ENCODE measurements at places on chromosomes 16 and 17. TPM values are rescaled to one million over a fixed set of nuclear protein-coding genes. Genes with fewer than 3 reads are reported as not detected.

- DNase-seq: no peak
Observed at GRCh38 chr17:78242024-78242742, 10.8 kb downstream of the TMEM235 start.

DNA sequence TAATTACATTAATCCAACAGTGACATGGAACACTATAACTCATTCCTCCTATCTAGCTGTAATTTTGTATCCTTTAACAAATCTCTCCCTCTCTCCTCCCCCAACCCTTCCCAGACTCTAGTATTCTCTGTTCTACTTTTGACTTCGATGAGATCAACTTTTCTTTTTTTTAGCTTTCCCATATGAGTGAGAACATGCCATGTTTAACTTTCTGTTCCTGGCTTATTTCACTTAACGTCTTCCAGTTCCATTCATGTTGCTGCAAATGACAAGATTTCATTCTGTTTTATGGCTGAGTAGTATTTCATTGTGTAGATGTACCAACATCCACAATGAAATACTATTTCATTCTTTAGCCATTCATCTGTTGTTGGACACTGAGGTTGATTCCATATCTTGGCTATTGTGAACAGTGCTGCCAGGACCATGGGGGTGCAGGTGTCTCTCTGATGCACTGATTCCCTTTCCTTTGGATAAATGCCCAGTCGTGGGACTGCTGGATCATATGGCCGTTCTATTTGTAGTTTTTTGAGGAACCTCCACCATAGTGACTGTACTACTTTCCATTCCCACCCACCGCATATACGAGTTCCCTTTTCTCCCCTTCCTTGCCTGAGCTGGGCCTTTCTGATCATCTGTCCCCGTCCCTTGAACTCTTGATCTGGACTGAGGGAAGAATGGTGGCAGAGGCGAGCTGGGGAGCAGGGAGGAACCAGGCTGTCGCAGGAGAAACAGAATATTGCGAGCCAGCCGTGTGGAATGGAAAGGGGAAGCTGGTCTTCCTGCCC lies 7.7 kb upstream of the CEP295NL start:
- no peak for DNase-seq

DNA sequence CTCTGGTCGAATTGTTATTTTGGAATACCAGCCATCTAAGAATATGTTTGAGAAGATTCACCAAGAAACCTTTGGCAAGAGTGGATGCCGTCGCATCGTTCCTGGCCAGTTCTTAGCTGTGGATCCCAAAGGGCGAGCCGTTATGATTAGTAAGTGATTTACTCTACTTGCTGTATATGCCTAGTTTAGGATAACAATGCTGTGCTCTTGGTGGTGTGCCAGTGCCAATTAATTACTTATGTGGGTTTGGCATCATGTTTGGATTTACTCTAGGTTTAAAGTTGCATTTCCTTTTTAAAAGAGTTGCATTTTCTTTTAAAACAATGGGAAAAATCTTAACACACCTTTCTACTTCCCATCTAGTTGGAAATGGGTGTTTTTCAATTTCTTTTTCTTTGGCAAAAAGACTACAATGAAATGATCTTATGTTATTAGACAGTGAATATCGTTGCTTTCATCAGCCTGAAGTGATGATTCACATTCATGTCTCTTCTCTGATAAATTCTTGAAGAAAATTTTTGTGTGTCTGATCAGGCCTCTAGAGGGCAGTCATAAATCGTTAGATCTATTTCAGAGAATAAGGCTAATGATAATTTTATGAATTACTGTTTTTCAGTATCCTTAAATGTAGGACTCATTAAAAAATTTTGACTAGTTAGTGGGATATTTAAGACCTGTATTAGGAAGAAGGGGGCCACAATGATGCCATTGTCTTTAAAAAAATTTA lies 5.6 kb downstream of the SF3B3 start:
- no peak for DNase-seq

- no peak for DNase-seq
Observed at GRCh38 chr17:49512296-49513043, 17.4 kb downstream of the NGFR start.

- DNase-seq: no peak
Observed at GRCh38 chr17:69111794-69112193, 29.9 kb downstream of the ABCA6 start.

DNA sequence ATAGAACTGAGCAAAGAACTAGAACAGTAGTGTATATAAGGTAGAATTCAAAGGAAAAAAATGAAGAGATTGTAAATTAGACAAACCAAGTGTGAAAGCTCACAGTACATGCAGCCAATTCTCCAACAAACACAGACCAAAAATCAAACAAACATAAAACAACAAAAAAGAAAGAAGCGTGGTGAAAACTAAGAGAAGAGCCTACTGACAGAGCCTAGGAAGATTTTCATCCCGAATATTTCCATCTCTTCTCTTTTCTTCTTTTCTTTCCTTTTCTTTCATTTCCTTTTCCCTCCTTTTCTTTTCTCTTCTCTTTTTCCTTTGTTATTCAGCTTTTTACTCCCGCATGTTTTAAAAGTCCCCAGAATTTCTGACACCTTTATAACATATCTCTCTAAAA lies 1103.6 kb downstream of the CDH8 start:
- DNase-seq: no peak

- DNase-seq: no peak
Observed at GRCh38 chr17:68255151-68255550, 7.3 kb downstream of the AMZ2 start.

- no peak for DNase-seq
Observed at GRCh38 chr16:25950586-25951281, 259.0 kb downstream of the HS3ST4 start.

- DNase-seq: no peak
Observed at GRCh38 chr16:67807148-67807682, 526 bp downstream of the TSNAXIP1 start.

DNA sequence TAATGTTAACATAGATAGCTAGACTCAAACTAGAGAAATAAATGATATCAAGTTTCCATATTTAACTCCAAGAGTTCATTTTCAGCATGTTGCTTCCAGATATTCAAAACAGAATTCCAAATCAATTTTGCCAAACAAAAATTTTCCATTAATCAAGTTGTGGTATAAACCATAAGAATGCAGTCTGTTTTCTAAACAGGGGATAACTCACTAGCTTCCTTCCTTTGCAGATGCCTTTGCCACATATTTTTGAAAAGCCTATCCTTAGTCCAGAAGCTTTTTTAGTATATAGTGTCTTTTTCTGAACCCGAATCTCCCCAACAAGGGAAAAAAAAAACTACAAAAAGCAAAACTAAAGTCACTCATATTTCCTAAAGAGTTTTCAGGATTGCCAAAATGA lies 61.5 kb downstream of the HELZ start:
- DNase-seq: no peak

- DNase-seq: no peak
Observed at GRCh38 chr16:53503991-53504663, 1.1 kb upstream of the AKTIP start.

DNA sequence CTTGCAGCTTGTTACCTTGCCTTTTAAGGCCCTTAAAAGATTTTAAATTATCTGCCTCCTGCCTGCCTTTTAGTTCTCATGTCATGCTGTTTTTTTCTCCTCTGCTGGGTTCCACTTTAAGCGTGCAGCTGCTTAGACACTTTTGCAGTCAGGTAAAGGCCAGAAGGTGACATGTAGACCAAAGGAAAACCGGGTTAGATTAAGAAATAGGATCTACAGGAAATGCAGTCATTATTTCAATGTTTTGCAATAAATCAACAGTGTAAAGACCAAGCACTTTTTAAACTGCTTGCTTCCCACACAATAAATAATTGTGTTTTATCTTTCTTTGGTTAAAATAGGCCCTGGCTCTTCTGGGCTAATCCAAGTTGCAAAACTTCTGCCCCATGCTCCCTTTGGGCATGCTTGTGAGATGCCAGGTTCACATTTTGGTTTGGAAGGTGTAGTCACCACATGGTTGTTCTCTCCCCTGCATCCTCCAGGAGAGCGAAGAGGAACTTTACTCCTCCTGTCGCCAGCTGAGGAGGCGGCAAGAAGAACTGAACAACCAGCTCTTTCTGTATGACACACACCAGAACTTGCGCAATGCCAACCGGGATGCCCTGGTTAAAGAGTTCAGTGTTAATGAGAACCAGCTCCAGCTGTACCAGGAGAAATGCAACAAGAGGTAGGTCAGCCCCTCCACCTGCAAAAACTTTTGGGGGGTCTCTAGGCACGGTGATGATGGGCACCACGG lies 54.9 kb downstream of the SDR42E1 start:
- DNase-seq: no peak

DNA sequence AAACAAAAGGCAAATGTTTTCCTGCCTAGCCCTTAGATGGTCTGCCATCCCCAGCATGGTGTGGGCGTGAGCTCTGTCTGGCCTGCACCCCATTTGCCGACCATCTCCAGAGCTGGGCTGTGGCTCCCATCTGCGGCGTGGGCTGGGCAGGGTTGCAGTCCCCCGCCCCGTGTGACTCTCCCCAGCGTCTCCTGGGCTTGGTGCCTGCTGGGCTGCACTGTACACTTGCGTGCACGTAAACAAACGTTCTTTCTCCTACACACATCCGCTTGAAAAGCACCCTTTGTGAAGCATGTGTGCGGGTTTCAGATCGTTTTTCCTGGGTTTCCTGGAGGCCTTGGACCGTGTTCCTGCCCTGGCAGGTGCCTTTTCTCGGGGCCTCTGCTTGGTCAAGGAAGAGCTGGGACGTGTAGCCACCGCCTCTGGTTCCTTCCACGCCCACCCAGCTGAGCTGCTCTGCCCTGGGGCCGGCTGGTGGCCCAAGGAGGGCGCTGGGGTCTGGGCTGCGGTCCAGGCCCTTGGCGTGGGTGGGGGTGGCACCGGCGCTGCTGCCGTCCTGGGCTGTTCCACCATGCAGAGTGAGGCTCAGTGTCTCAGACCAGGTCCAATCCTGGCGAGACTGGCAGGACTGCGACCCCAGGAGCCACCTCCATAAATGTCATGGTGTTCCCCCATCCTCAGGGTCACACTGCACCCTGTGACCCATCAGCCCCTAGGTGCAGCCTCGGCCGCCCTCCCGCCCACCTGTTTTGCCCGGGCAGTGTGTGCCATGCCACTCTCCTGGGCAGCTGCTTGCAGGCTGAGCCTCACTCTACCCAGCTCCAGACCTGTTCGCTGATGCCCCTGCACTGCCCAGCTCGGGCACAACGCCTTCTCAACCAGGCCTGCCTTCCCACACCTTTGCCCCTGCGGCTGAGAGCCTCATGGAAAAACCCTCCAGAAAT lies 9.9 kb upstream of the BAIAP3 start:
- DNase-seq: no peak

DNA sequence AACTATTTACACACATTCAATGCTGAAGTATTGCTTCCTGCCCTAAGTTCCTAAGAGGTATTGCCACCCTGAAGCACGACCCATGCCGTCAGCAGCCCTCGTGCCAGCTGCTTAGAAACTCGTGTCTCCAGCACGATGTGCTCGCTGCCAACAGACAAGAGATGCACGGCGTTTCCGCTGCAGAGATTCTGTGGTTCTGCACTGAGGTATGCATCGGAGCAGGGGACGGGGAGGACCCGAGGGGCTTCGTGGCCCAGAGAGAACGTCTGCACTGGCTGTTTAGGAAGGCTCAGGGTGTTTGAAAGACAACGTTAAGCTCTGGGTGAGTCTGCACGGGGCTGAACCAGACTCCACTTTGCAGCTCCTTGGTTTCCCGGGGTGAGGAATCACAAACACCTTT lies 82.7 kb upstream of the CREBBP start:
- no peak for DNase-seq

GRCh38 chr16:78102865-78103264 lies 3.4 kb downstream of the WWOX start:
- DNase-seq: no peak

- DNase-seq: peak; percentile 65
Observed at GRCh38 chr16:88784074-88784855, 755 bp downstream of the PIEZO1 start.

DNA sequence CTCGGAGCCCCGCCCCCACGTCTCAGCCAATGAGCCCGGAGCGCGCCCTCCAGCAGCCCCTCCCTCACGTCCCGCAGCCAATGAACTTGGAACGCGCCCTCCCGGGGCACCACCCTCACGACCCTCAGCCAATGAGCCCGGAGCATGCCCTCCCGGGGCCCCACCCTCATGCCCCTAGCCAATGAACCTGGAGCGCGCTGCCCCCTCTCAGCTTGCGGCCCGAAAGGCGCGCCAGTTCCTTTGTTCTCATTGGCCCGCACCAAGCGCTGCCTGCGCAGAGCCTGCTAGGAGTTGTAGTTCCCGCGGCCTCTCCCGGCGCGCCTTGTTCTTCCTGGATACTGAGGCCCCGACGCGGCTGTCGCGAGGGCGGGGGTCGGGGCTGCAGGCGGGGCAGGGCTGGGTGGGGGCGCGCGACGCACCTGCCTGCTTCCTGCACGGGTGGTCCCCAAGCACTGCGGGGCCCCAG lies at the start of gene LRRC45:
LRRC45 (plus strand) TSS at position 325 of the 466 bp plus-strand sequence. CDS start 339 bp downstream, outside the sequence.
- DNase-seq: peak; percentile 100

- no peak for DNase-seq
Observed at GRCh38 chr17:51322390-51323029, 62.2 kb downstream of the UTP18 start.

- no peak for DNase-seq
Observed at GRCh38 chr17:80753685-80754345, 209.2 kb downstream of the RPTOR start.

The TBC1D3C gene
- total RNA-seq: not detected

The SRL gene
- total RNA-seq: 3.6 TPM

The EME2 gene
- 13.2 TPM for total RNA-seq

The EFCAB5 gene
- 0.30 TPM for total RNA-seq

The AANAT gene
- total RNA-seq: not detected

The FBXW10B gene
- total RNA-seq: not detected

The C17orf113 gene
- total RNA-seq: 2.9 TPM

The TMEM100 gene
- 28.6 TPM for total RNA-seq

The GNG13 gene
- not detected for total RNA-seq

The CCDC57 gene
- total RNA-seq: 47.9 TPM

The PRAC1 gene
- total RNA-seq: not detected

The KRT40 gene
- total RNA-seq: not detected
